ENCODE measurements at places on chromosomes 4 and X. TPM values are rescaled to one million over a fixed set of nuclear protein-coding genes. Genes with fewer than 3 reads are reported as not detected.

Gene SLC4A4
- total RNA-seq = 1.2 TPM

Gene F9
- not detected for total RNA-seq

Gene XAGE2
- not detected for total RNA-seq

Gene GSX2
- not detected for total RNA-seq

DNA sequence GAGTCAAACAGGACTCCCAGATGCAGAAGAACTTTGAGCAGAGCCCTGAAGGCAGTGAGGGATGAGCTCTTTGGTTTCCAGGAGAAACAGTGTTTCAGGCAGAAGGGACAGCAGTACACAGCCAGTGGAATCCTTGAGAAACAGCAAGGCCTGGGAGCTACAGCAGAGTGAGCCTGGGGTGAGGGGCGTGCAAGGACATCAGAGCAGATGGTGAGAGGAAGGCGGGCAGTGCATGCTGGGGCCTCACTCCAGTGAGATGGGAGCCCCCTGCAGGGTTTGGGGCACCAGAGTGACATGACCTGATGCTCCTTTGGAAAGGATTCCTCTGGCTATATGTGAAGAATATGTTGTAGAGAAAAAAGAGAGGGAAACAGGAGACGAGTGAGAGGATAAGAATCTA, 98.1 kb upstream of the EGFL6 start:
- DNase-seq = no peak

DNA sequence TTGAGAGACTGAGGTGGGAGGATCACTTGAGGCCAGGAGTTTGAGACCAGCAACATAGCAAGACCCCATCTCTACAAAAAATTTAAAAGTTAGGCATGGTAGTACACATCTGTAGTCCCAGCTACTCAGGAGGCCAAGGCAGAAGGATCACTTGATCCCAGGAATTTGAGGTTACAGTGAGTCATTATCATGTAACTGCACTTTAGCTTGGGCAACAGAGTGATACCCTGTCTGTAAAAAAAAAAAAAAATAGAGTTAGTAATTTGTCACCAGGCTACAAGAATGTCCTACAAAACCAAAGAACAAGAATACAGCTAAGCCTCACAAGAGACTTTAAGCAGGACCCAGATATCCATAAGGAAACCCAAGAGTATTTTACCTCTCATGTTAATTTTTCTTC, 27.0 kb upstream of the RAB28 start:
- no peak for DNase-seq

GRCh38 chr4:7767526-7767925, 172.1 kb downstream of the AFAP1 start:
- DNase-seq = no peak

DNA sequence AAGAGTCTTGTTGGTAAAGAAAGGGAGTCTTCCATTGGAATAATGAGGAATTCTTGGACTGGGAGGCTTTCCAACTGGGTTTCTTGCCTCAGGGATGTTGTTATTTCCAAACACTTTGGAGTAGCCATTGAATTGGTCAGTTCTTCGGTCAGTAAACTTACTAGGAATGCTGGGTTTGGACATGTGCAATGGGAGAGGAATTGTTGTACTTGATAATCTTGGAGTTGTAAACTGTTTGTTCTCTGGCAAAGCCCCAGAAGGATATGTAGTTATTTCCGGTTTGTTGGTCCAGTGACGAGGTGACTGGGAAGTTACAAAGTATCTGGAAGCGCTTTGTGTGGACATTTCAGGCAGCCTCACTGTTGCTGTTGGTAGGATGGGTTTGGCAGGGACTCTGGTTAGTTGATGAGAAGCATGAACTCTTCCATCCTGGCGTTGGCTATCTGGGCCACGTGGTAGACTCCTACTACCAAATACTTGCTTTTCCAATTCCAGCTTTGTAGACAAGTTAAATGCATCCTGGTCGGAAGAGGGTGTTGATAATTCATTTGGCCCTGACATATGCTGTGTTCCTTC, 25.9 kb downstream of the MXRA5 start:
- no peak for DNase-seq

DNA sequence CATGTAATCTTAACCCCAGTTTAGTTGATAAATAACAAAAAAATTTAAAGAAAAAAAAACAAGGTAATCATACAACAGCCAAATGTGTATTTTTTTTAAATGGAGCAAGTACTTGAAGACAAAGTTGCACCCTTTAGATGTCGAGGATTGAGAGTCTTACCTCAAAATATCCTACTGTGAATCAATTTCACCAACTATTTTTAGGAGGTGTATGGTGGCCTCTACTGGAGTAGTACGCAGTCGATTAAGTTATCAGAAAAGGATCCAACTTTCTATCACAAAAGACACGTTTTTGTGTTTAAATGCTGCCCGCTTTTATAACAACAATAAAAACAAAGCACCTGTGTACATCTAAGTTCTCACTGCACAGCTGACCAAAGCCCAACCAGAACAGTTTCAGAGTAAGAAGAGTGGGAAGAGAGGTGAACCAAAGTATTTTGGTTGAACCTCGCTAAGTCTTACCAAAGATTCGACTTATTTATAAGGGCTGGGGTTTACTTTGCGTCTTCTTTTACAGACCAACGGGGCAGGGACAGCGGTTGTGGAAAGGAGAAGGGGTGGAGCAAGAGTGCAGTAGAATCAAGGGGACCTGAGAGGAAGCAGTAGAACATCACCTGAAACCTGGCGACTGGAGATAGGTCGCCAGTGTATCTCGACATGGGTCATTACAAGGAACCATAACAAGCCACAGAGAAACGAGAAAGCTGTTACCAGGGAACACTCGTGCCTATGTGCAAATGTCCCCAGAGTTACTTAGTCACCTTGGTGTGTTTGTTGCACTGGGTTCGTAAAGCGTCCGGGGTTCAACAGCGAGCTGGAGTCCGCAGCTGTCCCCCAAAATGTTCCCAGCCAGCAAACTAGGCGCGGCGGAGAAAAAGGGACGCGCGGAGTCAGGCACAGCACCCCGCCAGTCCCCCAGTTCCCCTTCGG, 1.1 kb downstream of the RPS6KA6 start:
- DNase-seq = no peak

DNA sequence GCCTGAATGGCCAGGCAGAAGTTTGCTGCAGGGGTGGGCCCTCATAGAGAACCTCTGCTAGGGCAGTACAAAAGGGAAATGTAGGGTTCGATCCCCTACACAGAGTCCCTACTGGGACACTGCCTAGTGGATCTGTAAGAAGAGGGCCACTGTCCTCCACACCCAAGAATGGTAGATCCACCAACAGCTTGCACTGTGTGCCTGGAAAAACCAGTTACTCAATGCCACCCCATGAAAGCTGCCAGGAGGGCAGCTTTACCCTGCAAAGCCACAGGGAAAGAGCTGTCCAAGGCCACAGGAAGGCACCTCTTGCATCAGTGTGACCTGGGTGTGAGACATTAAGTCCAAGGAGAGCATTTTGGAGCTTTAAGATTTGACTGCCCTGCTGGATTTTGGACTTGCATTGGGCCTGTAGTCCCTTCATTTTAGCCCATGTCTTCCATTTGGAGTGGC, 781.6 kb downstream of the TRAM1L1 start:
- DNase-seq = no peak

DNA sequence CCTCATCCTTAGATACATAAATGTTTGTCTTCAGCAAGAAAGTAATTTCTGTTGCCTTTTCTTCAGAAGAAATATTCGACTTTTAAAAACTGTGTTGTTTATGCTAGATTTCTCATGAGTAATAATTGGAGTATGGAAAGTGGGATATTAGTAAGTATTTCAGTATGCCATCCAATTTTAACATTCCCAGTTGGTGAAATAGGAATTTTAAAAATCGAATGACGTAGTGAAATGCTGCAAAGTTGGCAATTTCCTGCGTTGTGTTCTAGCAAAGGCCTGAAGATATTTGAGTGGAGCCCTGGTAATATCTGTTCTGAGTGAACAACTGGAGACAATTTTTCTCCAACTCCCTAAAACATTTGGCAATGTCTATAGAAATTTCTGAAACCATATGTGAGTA, 190.1 kb downstream of the ZNF330 start:
- DNase-seq = no peak

- no peak for DNase-seq
Measured at GRCh38 chr4:183337833-183338232, 15.6 kb upstream of the CLDN24 start.

DNA sequence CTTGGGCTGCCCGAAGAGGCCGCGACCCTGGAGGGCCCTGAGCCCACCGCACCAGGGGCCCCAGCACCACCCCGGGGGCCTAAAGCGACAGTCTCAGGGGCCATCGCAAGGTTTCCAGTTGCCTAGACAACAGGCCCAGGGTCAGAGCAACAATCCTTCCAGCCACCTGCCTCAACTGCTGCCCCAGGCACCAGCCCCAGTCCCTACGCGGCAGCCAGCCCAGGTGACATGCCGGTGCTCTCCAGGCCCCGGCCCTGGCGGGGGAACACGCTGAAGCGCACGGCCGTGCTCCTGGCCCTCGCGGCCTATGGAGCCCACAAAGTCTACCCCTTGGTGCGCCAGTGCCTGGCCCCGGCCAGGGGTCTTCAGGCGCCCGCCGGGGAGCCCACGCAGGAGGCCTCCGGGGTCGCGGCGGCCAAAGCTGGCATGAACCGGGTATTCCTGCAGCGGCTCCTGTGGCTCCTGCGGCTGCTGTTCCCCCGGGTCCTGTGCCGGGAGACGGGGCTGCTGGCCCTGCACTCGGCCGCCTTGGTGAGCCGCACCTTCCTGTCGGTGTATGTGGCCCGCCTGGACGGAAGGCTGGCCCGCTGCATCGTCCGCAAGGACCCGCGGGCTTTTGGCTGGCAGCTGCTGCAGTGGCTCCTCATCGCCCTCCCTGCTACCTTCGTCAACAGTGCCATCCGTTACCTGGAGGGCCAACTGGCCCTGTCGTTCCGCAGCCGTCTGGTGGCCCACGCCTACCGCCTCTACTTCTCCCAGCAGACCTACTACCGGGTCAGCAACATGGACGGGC, 579 bp downstream of the ABCD1 start:
- no peak for DNase-seq

- no peak for DNase-seq
Measured at GRCh38 chrX:141879616-141880015, 24.1 kb upstream of the MAGEC1 start.

GRCh38 chrX:142214081-142214480, 9.0 kb upstream of the MAGEC2 start:
- DNase-seq = no peak

- no peak for DNase-seq
Measured at GRCh38 chrX:8846266-8846665, 45.1 kb upstream of the FAM9A start.

- DNase-seq = no peak
Measured at GRCh38 chrX:136353526-136354093, 52.8 kb downstream of the ADGRG4 start.

DNA sequence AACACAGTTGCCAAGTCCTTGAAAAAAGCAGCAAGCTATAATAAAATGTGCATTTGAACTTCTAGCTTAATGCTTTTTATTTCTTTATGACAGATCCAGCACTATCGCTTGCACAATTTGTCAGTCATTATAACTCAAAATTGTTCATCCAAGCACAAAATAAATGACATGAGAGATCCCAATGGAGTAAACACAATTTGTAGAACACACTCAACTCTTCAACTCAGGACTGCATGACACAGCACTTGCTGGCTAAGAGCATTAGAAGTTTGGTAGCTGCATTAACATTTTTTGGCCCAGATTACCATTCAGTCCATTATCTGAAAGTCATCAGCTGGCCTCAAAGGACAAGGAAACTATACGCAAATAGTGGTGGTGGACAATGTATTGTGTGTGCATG, 530.1 kb downstream of the INPP4B start:
- DNase-seq = no peak

DNA sequence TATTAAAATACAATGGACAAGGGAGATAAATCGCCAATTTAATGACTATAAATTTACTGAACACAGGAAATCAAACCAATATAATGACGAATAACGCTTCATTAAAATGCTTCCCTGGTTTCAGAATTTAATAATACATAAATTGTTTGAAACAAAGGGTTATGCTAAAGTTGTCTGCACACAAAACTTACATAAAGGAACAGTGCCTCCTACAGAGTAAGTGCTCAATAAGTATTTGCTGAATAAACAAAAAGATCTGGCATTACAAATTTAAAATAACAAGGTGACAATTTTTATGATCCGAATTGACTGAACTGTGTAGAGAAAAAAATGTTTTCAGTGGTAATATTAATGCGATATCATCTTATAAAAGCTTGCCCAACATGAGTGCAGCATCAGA, 69.6 kb downstream of the NOCT start:
- peak; percentile 18 for DNase-seq

- DNase-seq = no peak
Measured at GRCh38 chr4:71487344-71487920, 148.6 kb downstream of the SLC4A4 start.

DNA sequence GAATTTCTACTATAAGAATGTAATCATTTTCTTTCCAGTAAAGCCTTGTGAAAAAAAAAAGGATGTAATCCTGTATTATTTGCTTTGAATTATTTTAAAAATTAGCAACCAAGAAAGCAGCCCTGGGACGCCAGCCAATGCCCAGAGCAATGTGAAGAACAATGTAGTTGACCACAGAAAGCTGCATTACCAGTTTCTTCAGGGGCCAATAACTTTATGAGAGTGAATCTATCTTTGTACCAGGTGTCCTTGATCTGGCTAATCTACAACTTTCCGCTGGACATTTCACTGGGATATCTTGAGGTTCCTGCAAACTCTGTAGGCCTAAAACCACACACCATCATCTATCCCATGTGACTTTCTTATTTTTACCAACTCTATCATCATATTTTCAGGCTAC, 7.6 kb upstream of the KLHL2 start:
- no peak for DNase-seq
